Brain microvascular endothelial cell (primary cell): ENCODE measurements at places on chromosomes 12 and 14.

DNA sequence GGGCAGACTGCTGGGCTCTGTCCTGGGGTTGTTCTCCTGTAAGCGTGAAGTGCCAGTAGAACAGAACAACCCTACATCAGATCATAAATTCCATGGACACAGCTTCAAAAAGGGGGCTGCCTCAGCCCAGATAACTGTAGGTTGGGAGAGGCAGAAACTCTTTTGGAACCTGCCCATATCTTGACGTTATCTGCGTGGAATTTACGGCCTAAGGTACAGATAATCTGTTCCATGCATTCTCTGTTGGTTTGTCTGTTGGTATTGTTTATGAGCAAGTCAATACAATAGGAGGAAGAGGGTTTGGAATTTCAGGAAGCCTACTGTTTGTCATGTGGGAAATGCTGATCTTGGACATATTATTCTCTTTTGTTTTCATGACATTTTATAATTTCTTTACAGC, 36.7 kb downstream of the SLC25A47 start:
- no peak for DNase-seq

GRCh38 chr14:74652541-74652940, 40.5 kb upstream of the LTBP2 start:
- no peak for DNase-seq

DNA sequence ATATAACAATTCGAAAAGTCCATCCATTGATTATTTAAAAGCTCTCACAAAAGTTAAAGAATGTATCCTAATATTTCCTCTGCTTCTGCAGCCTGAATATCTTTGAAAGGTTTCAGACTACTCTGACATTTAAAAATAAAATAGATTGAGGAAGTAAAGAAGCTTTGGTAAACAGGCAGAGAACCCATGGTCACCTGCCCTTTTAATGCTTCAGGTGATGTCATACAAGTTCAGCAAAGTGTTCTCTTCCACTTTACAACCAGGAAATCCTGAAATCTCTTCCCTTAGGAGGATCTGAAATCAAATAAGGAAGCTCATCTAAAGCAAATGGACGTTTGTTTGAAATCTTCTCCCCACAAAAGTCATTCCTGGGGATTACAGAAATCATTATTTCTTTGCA, 322.4 kb downstream of the PDZRN4 start:
- no peak for DNase-seq

DNA sequence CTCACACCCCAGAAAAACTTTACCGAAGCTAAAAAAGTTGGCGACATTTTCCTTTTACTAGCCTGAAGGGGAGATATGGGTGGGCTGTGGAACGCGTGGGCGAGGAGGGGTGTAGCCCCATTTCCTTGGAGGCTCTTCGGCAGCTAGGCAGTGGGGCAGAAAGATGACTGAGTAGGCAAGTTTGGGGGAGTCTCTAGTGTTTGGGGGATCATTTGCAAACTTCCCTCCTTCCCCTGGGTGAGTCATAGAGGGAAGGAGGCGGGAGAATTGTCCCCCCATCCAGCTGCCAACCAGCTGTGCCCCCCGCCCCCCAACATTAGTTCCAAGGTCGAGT, 2.3 kb downstream of the GLI1 start:
- no peak for DNase-seq

GRCh38 chr12:65638324-65638723, 186.0 kb upstream of the HMGA2 start:
- no peak for DNase-seq
